Stimulated activated CD4-positive, alpha-beta T cell treated with anti-CD3 and anti-CD28 coated beads, Interleukin-4, amount 100 ng/mL, for 4 hours (primary cell): ENCODE measurements at places on chromosomes 16 and 17.

- peak; percentile 79 for DNase-seq
Measured at GRCh38 chr17:40323391-40324381, 14.7 kb downstream of the RARA start.

GRCh38 chr16:23670137-23670776 lies 8.4 kb upstream of the PLK1 start:
- no peak for DNase-seq

DNA sequence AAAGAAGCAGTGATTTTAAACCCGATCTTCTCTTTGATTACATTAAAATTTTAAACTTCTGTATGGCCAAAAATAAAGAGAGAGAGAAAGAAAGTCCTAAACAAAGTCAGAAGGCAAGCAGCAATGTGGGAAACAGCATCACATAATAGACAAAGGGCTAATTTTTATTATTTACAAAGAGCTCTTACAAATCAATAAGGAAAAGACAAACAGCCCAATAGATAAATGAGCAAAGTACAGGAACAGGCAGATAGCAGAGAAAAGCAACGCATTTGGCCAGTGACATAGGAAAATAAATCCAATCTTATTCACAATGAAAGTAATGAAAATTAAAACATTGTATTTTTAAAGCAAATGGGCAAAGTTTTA lies 93.1 kb downstream of the SALL1 start:
- no peak for DNase-seq

- no peak for DNase-seq
Measured at GRCh38 chr16:46783800-46784199, 35.7 kb upstream of the MYLK3 start.

DNA sequence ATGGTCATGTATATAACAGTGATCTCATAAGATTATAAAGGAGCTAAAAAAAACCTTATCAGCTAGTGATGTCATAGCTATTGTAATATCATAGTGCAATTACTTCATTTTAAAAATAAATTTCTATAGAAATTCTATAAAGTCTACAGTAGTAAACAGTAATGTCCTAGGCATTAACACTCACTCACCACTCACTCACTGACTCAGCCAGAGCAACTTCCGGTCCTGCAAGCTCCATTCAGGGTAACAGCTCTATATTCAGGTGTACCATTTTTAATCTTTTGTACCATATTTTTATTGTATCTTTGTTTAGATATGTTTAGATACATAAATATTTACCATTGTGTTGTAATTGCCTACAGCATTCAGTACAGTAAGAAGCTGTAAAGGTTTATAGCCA lies 524.4 kb upstream of the CDH5 start:
- no peak for DNase-seq

DNA sequence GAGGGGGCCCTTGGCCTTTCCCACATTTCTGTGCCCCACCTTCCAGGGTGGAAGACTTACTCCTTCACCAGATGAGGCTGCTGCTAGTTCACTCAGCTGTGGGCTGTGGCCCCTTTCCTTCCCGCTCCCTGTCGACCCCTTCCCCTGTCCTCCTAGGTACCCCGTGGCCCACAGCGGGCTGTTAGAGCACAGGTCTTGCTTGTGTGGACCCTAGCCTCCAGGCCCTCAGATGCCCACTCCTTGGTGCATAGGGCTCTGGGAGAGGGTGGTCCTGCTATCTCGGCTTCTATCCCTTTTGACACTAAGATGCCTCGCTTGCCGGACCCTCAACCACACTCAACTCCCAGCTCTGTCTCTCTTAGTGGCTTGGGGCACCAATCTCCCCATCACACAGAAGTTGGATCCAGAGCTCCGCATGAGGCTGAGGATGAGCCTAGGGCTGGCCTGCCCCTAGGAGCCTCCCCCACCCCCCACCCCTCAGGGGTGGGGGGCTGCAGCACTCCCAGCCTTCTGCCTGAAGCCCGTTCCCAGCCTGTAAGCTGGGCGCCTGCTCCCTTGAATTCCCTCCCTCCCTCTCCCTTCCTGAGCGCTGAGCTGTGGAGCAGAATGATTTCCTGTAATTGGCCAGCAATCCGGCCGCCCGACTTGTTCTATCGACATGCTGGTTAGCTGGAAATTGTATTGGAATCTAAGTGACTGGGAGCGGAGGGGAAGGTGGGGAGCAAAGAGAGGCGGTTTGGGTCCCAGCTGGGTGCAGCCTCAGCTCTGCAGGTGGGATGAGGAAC lies 30.9 kb downstream of the DCAKD start:
- no peak for DNase-seq
